Left renal pelvis (tissue), 4 donors: ENCODE measurements at places on chromosomes 13 and 19.

DNA sequence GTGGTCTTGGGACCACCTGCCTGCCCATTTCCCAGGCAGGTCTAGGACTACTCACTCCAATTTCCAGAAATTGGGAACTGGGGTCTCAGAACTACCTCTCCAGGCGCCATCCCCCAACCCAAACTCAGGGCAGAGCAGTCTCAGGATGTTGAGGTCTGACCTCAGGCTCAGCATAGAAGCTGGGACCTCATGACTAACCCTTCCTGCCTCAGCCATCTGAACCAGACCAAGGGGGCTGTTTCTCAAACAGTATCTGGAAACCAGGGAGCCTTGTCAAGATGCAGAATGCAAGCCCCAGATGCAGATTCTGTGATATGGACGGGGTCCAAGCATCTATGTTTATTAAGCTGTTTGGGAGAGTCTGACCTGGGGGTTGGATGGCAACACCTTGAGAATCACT lies 1.3 kb downstream of the FBXW9 start:
- no peak for DNase-seq

DNA sequence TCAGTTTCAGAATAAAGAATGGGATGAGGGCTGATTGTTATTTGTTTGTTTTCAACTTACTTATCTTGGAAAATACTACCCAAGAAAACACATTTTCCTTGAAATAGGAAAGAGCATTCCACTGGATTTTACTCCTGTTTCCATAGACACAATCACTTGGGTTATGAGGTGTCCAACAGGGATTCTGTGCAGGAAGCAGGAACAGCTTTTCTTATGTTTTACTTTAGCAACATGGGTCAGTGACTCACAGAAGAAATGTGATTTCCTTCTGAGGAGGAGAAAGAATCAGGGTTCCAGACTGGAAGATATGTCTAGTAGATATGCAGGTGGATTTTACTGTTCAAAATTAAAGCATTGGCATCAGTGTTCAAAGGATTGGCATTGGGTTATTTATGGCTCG lies 180.8 kb upstream of the GPC6 start:
- DNase-seq, result no peak

GRCh38 chr19:1270213-1270853 lies 1.2 kb downstream of the CIRBP start:
- DNase-seq, result no peak

DNA sequence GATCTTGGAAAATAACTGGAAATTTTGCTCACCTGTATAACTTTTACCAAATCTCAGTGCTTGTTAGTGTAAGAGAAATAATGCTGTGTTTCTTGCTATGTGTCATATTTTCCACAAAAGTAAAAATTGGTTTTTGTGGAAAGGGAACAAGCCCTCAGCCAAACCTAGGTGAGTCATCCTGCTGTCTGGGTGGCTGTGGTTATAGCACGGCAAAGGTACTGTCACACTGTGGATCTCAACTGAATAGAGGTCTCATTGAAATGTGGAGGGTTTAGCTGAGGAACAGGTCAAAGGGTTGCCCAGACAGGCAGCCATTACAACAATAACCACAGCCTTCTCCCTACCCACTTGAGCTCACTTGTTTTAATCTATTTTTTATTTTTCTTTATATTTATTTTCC lies 338.8 kb upstream of the DACH1 start:
- DNase-seq, result no peak

DNA sequence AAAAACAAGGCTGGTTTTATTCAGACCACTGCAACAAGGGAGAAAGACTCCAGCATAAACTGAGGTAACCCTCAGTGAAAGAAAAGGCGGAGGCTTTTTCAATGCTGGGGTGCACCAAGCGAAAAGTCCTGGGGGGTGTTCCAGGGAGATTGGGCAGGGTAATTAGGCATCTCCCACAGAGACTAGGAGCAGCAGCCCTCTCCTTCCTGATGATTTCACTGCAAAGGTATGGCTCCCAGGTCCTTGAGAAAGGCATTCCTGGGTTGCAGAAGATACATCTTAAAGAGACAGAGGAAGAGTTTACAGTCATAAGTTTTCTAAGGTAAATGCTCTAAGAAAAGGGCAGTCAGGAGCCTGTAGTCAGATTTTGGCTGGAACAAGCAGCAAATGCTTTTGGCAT lies 412.0 kb downstream of the FOXO1 start:
- no peak for DNase-seq

DNA sequence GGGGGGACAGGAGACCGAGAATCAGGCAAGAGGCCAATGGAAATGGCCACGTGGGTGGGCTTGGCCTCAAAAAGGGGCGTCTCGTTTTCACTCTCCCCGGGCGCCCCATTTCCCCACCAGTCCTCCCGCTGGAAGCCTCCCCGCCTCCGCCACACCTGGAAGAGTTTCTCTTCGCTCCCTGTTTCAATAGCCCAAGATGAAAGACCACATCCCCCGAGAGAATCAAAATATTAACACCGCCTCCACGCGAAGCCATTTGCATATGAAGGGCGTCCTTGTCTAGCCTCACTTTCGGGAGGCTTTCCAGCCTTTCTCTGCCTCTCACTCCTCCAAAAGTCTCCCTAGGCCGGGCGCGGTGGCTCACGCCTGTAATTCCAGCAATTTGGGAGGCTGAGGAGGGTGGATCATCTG lies 691 bp upstream of the OLFM2 start:
- DNase-seq, result no peak

- DNase-seq, result no peak
Measured at GRCh38 chr19:43351998-43352746, 1.3 kb upstream of the CD177 start.

DNA sequence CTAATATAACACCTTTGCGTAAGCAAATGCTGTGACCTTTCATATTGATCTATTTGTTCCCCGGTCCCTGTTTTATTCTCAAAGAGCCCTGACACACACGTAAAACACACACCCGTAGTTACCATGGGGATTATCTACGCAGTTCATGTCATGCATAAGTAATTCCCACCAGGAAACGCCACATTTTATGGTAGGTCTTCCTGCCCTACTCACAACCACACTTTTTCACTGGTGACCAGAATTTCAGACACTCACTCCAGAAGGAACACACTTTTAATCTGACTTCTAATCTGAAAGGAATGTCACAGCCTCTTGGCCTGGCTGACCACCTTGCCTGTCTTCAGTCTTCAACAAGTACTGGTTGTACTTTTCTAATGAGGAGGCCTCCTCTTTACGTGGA lies 46.8 kb downstream of the SLC7A1 start:
- no peak for DNase-seq

GRCh38 chr19:47720669-47721422 lies 7.6 kb downstream of the EHD2 start:
- DNase-seq, result no peak

GRCh38 chr13:46339035-46339666 lies 47.9 kb downstream of the RUBCNL start:
- no peak for DNase-seq

- no peak for DNase-seq
Measured at GRCh38 chr19:50890422-50891252, 17.4 kb downstream of the KLK2 start.

- DNase-seq, result no peak
Measured at GRCh38 chr19:37983916-37984315, 76.9 kb downstream of the SIPA1L3 start.

GRCh38 chr13:43354153-43354945 lies 331.0 kb downstream of the DNAJC15 start:
- no peak for DNase-seq

DNA sequence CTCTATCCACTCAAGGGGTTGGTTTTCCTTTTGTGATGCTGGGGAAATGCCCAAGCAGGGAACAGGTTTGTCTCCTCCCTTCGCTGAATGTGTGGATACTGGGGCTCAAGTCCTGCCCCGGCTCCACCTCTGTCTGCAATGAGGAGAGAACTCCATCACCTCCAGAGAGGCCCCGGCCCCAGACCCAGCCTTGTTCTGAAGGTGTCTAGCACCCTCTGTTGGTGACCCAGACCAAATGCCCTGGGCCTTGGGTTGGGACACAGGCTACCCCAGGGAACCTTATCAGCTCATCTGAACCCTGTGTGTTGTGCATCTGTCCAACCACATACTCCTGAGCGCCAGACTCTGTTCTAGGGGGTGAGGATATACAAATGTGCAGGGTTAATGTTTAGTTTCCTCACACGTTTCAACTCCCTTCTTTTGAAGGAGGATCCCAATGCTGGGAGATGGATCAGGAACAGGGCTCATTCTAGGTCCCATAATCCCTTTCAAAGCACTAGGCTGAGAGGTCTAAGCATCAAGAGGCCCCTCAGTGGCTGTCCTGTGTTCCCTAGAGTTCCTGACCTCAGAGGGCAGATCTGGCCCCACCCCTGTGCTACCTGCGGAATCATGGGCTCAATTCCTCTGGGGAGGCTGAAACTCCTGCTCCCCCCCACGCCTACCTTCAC lies 112.5 kb upstream of the SLC7A1 start:
- DNase-seq, result no peak

- DNase-seq, result no peak
Measured at GRCh38 chr13:109468123-109468522, 318.3 kb downstream of the IRS2 start.

DNA sequence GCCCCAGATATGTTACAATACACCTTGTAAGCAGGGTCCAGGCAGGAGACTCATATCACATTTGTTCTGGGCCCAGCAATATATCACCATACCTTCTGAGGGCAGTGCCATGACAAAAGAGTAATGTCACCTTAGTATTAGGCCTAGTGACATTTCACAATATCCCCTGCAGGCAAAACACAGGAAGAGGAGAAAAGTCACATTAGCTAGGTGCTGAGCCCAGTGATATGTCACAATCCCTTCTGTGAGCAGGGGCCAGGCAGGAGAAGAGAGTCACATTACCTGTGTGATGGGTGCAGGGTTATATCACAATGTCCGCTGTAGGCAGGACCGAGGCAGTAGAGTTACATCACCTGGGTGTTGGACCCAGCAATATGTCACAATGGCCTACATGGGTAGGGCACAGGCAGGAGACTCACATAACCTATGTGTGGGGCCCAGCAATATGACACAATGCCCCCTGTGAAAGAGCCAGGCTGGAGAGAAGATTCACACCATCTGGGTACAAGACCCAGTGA lies 12.4 kb upstream of the ZNF91 start:
- DNase-seq, result no peak

GRCh38 chr19:42053037-42053935 lies 16.7 kb downstream of the GRIK5 start:
- DNase-seq, result no peak

GRCh38 chr19:11377237-11377636 lies 2.8 kb downstream of the SWSAP1 start:
- no peak for DNase-seq

- DNase-seq, result peak; percentile 87
Measured at GRCh38 chr19:49680421-49681351, 3.6 kb downstream of the PRMT1 start.

GRCh38 chr19:2846180-2846894 lies 5.1 kb downstream of the ZNF555 start:
- DNase-seq, result no peak

DNA sequence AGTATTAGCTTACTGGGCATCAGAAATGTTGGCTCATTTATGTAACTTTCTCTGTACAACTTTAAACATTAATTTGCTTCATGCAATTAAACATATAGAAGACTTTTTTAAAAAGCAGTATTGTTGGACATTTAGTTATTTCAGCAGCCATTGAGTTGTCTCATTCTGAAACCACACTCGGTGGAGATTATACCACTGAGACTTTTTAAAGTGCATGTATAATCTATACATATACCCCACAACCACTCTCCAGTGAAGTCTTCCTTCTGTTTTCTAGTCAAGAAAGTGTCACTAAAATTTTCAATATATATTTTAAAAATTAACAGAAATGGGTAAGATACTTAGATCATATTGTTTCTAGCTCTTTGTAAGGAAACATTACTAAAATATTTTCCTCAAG lies 15.5 kb downstream of the SETDB2 start:
- DNase-seq, result no peak

- no peak for DNase-seq
Measured at GRCh38 chr19:32254509-32254890, 90.9 kb upstream of the ZNF507 start.

DNA sequence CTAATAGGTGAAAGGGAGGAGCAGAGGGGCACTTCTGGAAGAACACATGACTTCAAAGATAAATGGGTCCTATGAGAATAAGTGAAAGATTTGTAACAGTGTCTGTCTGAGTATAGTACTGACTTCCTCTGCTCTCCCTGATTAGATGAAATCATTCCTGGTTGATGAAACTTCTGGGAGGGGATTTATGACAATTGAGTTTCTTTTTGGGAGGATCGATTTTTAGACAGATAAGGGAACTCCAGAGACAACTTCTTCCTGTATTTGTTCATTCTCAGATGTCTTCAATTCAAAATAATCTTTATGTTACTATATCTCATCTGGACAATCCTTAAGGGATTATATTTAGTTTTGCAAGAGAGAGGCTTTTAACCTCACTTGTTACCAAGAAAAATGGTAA lies 20.0 kb downstream of the SETDB2 start:
- no peak for DNase-seq

- no peak for DNase-seq
Measured at GRCh38 chr19:38709671-38710415, 34.4 kb downstream of the CAPN12 start.

DNA sequence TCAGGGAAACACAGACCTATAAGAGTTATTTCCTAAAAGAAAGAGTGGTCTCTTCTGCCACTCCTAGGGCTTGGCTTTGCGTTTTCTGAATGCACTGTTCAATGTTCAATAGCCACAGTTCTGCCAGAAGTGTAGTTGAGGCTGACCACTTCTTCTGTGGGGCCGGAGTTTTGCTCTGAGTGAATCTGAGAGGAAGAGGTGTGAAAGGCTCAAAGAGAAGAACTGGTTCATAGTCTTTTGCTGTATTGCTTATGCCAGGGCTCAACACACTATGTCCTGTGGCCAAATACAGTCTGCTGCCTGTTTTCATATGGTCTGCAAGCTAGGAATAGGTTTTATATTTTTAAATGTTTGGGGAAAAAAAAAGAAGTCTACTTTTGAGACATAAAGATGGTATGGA lies 128.2 kb downstream of the STOML3 start:
- DNase-seq, result no peak

GRCh38 chr19:38877781-38878574 lies at the start of gene RINL:
RINL (minus strand) TSS chr19:38878275; CDS start chr19:38876742, 1,533 bp downstream.
- DNase-seq, result no peak

DNA sequence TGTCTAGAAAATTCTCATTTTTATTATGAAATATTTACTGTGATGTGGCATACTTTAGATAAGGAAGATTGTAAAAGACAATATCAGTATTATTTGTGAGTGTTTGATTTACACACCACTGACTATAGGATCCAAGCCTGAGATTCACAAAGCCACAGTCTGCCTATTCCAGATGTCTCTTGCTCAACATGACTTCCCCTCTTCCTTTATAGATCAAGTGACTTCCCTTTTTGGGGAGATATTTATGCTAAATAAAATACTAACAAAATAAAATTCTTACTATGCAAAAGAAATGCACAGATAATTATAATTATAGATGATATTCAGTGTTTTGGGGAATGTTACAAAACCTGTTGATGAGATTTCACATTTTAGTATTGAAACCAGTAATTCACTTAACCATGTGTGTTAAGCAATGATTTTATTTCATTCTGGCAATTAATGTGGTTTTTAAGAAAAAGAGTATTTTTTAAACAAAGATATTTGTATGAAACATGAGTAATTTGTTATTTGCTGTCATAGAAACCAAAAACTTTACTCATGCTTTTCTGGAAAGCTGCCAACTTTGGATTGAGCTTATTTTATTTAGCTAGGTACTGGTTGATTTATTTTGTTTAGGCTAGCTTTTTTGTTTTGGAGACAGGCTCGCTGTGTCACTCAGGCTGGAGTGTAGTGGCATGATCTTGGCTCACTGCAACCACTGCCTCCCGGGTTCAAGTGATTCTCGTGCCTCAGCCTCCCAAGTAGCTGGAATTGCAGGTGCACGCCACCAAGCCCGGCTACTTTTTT lies 13.7 kb upstream of the GPR183 start:
- DNase-seq, result no peak
